ENCODE measurements at places on chromosomes 6 and 20.

- DNase-seq, result no peak
Observed at GRCh38 chr20:47493175-47493962, 8.3 kb upstream of the NCOA3 start.

GRCh38 chr6:157533048-157533871 lies 152.3 kb downstream of the ZDHHC14 start:
- no peak for DNase-seq

GRCh38 chr20:1130058-1130694 lies 11.8 kb downstream of the PSMF1 start:
- no peak for DNase-seq

- no peak for DNase-seq
Observed at GRCh38 chr6:80340280-80340679, 233.8 kb downstream of the BCKDHB start.

DNA sequence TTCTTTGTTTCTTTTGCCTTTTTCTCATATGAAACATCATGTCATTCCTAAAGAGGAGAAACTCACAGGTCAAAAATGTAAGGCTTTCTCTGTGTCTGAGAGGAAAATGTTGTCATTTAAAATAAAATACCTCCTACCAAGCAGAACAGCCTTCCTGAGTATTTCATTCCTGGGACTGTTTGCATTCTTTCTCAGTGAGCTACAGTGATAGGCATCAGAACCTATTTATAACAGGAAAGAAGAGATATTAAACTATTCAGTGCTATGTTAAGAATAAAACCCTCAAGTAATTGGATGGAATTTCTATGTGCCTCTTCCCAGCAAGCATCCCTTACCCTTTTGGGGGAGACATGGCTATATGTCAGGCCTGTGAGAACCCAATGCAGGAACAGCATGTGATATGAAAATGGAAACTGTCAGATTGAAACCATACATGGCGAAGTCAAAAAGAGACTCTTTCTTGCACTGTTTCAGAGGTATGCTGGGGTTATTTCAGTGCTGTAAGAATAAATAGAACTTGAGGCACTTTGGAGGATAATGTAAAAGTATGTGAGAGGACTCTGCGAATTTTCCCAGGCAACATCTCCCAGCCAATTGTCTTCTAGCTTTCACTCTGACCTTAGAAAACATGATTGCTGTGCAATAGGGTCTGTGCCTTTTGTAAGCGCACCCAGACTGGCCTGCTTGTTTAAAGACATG lies 133.8 kb upstream of the CCN2 start:
- DNase-seq, result no peak

DNA sequence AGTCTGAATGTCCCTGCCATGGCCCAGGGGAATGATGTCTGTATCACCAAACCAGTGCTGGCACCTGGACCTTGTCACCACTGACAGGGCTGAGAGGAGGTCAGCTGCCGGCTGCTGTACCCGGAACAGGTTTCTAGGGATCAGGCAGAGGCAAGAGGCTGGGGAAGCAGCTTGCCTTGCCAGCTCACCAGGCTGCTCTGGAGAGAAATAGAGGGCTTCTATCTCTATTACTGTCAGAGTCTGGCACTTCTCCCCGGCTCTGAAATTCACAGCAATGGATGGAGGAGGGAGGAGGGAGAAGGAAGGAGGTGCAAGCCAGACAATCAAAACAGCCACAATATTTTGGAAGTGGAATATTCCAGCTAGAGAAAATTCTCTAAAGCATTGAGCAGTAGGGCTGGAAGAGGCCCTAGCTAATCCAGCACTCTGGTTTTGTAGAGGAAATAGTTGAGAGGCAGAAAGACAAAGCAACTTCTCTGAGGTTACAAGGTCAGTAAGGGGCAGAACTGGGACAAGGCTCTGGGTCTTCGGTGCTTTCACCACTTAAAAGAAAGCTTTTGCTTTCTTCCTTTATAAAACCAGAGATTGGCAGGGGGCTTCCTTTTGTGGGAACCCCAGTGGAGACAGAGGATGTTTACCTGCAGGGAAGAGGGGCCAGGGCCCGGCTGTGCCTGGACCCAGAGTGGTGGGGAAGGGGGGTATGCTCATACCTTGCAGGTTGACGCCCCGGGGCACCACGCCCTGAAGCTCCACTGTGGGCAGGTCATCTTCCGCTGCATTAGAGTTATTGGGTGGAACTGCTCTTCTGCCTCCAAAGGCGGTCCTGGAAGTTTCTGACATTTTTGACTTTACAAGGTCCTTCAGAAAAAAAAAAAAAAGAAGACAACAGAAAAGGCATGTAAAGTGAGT lies 2.4 kb downstream of the F13A1 start:
- no peak for DNase-seq

DNA sequence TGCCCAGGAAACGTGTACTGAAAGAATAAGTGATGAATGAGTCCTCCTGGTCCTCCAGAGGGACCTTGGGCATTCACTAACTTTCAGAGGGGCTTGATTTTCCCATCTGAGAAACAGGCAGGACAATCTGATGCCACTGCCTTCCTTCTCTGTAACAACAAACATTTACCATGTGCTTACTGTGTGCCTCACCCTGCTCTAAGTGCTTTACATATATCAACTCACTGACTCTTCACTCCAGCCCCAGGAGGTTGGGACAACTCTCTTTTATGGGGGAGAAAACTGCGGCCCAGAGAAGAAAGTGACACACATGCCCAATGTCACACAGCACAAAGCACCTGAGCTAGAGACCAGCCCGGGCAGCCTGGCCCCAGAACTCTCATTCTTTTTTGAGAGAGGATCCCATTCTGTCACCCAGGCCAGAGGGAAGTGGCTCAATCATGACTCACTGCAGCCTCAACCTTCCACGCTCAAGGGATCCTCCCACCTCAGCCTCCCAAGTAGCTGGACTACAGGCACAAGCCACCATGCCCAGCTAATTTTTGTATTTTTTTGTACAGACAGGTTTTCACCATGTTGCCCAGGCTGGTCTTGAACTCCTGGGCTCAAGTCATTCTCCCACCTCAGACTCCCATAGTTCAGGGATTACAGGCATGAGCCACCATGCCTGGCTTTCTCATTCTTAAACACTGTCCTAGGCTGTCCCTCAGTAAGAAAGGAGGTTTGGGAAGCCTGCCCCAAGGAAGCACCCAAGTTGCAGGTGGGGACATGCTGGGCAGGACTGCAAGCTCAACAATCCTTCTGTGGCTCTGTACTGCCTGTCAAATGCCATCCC lies 38.0 kb downstream of the NOL4L start:
- no peak for DNase-seq

DNA sequence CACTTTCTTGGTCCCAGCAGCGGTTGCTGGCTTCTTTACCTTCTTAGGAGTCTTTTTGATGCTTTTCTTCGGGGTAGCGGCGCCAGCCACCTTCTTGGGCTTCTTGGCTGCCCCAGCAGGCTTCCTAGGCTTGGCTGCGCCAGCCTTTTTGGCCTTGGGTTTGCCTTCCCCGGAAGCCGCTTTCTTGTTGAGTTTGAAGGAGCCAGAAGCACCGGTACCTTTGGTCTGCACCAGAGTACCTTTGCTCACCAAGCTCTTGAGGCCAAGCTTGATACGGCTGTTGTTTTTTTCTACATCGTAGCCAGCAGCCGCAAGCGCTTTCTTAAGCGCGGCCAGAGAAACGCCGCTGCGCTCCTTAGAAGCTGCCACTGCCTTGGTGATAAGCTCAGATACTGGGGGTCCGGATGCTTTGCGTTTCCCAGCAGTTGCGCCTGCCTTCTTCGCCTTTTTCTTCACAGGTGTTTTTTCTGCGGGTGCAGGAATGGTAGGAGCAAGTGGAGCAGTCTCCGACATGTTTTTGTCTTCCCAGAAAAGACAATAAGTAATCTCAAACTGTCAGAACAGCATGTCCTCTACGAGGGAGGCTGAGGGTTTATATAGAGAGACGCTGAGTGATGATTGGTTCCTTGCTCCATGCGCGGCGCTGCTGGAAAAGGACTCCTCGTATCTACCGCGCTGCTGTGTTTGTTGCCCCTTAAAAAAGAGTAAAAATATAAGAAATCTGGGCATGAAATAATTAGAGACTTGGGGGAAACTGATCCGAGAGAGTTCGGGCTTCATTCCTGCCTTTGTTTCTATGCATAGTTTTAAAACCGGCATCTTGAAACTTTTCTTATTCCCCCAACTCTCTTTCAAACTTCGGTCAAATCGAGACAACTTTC lies 130.3 kb upstream of the BTN3A2 start:
- DNase-seq, result peak; percentile 93

DNA sequence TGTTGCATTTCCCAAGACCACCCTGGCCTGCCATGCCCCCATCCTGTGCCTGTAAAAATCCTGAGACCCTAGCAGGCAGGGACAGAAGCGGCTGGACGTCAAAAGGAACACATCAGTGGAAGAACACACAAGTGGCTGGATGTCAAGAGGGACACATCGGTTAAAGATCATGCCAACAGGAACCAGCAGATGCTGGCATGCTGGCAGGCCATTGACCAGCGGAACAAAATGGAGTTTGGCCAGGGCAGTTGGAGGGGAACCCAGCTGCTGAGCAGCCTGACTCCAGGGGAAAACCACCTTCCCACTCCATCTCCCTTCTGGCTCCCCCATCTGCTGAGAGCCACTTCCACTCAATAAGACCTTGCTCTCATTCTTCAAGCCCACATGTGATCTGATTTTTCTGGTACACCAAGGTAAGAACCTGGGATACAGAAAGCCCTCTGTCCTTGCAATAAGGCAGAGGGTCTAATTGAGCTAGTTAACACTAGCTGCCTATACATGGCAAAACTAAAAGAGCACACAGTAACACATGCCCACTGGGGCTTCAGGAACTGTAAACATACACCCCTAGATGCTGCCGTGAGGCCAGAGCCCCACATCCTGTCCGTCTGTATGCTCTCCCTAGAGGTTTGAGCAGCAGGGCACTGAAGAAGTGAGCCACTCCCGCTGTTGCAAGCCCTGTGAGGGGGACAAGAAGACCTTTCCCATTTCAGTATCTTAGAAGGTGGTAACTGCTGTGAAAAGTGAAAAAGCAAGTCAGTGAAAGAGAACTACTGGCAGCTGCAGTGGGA lies 4.2 kb upstream of the TSBP1 start:
- DNase-seq, result no peak

GRCh38 chr6:113881478-113881980 lies 24.4 kb downstream of the MARCKS start:
- DNase-seq, result no peak

DNA sequence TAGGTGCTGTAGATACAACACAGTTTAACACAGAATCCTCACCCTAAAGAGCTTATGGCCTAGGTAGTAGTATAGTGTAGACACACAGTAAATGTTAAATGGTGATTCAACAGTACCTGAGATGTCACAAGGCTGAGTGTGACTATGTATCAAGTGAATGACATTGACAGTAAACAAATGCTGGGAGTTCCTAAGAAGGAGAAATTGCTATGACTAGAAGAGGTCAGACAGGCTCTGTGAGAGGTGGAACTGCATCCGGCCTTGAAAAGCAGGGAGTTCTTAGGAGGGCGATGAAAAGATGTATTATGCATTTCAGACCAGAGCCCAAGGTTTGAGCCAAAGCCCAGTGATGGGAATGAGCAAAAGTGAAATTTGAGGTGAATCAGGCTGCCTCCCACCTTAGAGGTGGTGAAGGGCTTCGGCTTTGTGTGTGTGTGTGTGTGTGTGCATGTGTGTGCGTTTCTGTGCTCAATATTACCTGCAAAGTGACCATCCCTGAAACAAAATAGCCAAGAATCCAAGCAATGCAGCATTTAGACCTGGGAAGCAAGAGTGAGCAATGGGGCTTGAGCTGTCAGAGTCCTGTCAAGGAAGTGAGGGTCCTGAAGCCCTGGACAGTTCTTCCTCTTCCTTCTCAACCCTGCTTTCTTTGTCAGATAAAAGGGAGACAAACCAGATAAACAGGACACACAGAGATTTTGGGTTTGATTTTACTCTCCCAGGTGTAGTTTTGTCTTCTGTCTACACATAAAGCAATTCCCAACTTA lies 32.3 kb upstream of the CITED2 start:
- DNase-seq, result no peak

DNA sequence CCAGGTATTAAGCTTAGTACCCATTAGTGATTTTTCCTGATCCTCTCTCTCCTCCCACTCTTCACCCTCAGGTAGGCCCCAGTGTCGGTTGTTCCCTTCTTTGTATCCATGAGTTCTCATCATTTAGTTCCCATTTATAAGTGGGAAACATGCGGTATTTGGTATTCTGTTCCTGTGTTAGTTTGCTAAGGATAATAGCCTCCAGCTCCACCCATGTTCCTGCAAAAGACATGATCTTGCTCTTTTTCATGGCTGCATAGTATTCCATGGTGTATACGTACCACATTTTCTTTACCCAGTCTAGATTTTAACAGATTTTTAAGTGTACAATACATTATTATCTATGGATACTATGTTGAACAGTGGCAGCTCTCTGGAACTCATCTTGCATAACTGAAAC lies 44.4 kb downstream of the CYP24A1 start:
- no peak for DNase-seq

- DNase-seq, result no peak
Observed at GRCh38 chr20:51237791-51238190, 214.9 kb upstream of the KCNG1 start.

DNA sequence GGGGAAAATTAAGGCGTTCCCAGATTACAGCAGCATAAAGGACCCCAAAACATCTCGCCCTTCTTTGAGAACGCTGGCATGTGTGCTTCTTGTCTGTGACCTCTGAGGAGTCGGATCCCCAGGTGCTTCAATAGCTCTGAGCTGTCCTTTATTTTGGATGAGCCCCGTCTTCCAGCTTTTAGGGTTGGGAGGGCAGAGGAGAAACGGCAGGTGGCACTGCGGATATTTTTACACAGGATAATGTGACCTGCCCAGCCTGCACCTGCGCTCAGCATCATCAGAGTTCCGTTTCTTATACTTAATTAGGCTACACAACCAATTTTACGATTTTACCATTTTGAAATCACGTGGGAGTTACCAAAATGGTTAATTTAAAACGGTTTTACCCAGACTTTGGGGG lies 147.7 kb upstream of the RPS6KA2 start:
- DNase-seq, result no peak

DNA sequence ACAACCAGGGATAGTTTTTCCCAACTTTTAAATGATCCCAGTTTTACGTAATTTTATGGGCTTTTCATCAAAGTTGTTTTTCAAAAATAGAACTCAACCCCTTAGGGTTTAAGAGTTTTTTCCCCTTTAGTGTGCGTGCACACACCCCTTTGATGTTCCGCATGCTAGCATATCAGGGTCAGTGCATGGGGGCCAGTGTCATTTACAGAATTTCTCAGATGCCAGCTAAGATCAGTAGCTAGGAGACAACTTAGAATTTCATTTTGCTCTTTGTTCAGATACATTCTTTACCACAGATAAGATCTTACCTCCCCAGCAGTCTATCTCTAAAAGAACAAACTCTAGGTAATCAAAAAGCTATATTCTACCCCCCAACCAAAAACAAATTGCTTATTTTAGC lies 238.5 kb upstream of the SASH1 start:
- DNase-seq, result no peak

DNA sequence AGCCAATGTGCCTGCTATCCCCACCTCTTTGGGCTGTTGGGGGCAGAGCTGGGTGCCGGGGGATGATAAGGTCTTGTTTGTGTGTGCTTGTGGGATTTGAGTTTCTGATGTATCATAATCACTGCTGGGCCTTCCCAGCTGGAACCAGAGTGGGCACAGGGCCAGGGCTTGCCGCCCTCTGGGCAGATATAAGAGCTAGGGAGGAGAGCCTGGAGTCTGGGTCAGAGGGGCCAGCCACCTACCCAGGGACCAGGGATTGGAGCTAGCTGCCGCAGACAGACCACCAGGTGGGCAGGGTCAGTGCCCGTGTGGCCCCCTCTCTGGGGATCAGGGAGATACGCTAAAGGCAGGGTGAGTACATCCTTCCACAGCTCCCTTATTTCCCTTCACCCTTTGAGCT lies 3.1 kb upstream of the TLDC2 start:
- DNase-seq, result no peak

- DNase-seq, result no peak
Observed at GRCh38 chr6:63839485-63839884, 203.9 kb downstream of the PHF3 start.
